ENCODE measurements at places on chromosomes 2 and 18. TPM values are rescaled to one million over a fixed set of nuclear protein-coding genes. Genes with fewer than 3 reads are reported as not detected.
A peak's percentile ranks its signal among the peaks of the same experiment; 100 is the strongest.

CROCC2 gene
- total RNA-seq, result not detected

IL36RN gene
- not detected for total RNA-seq

ROCK1 gene
- 60.9 TPM for total RNA-seq

VSNL1 gene
- not detected for total RNA-seq

MDH1 gene
- total RNA-seq, result 103 TPM

GRCh38 chr2:96233880-96234316 lies 25.3 kb upstream of the STARD7 start:
- H3K4me1 ChIP-seq, result no peaks in the 10 kb centered on the region
- no peaks in the 10 kb centered on the region for H3K36me3 ChIP-seq
- no peak for DNase-seq
- H3K27ac ChIP-seq, result no peak overlapping the region
- no peak overlapping the region for H3K4me3 ChIP-seq
- H3K27me3 ChIP-seq, result no peaks in the 10 kb centered on the region

GRCh38 chr2:200356321-200356720 lies 49.8 kb downstream of the SPATS2L start:
- H3K27ac ChIP-seq, result peak overlapping the region; percentile 85
- no peaks in the 10 kb centered on the region for H3K27me3 ChIP-seq
- peaks cover 6% of the 10 kb centered on the region for H3K36me3 ChIP-seq
- DNase-seq, result no peak

DNA sequence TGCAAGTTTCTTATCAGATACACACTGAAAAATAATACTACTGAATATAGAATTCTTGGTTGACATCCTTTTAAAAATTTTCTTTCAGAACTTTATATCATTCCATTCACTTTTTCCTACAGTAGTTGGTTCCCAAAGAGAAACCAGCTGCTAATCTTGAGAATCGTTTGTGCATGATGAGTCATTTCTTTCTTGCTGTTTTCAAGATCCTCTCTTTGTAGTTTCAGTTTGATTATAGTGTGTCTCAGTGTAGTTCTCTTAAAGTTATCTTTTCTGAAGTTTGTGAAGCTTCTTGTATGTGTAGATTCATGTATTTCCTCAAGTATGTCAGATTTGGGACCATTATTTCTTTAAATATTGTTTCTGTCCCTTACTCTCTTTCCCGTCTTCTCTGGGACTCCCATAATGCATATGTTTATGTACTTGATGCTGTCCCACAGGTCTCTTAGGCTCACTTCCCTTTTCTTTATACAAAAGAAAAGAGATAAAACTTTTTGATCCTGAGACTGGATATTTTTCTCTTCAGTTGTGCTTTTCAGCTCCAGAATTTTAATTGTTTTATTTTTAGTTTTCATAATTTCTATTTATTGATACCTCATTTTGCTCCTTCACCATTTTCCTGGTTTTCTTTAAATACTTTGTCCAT lies 801.0 kb downstream of the TDRD15 start:
- DNase-seq, result no peak
- no peaks in the 10 kb centered on the region for H3K36me3 ChIP-seq
- no peak overlapping the region for H3K27ac ChIP-seq
- H3K4me3 ChIP-seq, result no peak overlapping the region
- H3K4me1 ChIP-seq, result no peaks in the 10 kb centered on the region

GRCh38 chr2:43455731-43456642 lies 139.9 kb downstream of the THADA start:
- H3K4me1 ChIP-seq, result peaks cover 70% of the 10 kb centered on the region
- DNase-seq, result no peak

- no peaks in the 10 kb centered on the region for H3K4me1 ChIP-seq
- no peak overlapping the region for H3K4me3 ChIP-seq
- no peaks in the 10 kb centered on the region for H3K36me3 ChIP-seq
- no peak overlapping the region for H3K27ac ChIP-seq
Measured at GRCh38 chr18:13716916-13717315, 9.4 kb downstream of the FAM210A start.

DNA sequence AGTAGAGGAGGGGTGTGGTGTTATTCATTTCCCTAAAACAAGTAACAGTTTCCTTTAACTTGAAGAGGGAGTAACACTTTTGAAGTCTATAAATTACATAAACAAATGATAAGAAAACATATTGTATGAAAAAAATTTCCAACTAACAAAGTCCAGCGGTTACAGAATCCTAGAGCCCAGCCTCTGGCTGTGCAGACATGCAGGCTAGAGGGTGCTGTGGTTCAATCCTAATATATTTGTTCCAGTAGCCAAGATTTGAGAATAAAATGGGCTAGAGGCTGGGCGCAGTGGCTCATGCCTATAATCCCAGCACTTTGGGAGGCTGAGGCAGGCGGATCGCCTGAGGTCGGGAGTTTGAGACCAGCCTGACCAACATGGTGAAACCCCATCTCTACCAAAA lies 56.9 kb downstream of the WDR75 start:
- H3K27ac ChIP-seq, result no peak overlapping the region
- no peaks in the 10 kb centered on the region for H3K36me3 ChIP-seq

GRCh38 chr18:60339018-60339417 lies 33.6 kb downstream of the MC4R start:
- no peaks in the 10 kb centered on the region for H3K4me1 ChIP-seq
- no peaks in the 10 kb centered on the region for H3K36me3 ChIP-seq
- no peak for DNase-seq
- H3K27me3 ChIP-seq, result peaks cover 40% of the 10 kb centered on the region
- H3K27ac ChIP-seq, result no peak overlapping the region

DNA sequence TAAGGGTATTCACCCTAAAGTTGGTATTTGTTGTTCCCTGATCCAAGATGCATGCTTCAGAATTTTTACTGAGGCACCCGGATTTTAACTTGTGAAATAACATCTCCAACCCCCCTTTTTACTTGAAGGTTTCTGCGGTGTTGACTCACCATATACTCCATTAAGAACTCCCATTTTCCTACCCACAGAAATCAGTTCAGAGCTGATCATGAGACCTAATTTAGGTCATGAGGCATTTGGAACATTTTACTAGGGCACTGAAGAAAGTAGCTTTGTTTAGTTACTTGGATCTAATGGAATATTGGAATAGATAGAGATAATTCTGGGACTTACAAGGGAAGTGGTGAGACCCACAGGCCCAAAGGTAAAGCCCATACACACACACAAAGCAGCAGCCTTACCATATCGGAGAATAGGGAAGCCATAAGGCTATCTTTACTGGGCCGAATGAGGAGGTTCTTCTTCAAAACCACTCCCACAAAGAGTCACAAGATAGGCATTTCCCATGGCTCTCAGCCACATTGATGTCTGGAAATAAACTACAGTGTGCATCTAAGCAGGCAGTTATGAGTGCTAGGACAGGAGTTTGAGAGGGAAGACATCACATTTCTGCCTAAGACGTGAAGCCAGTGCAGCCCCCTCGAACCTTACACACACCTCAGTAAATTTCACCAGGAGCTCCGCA lies 681.0 kb upstream of the LRRTM4 start:
- H3K36me3 ChIP-seq, result no peaks in the 10 kb centered on the region
- no peak overlapping the region for H3K27ac ChIP-seq
- DNase-seq, result no peak
- peaks cover 2% of the 10 kb centered on the region for H3K27me3 ChIP-seq
- no peaks in the 10 kb centered on the region for H3K4me1 ChIP-seq
- no peak overlapping the region for H3K4me3 ChIP-seq

DNA sequence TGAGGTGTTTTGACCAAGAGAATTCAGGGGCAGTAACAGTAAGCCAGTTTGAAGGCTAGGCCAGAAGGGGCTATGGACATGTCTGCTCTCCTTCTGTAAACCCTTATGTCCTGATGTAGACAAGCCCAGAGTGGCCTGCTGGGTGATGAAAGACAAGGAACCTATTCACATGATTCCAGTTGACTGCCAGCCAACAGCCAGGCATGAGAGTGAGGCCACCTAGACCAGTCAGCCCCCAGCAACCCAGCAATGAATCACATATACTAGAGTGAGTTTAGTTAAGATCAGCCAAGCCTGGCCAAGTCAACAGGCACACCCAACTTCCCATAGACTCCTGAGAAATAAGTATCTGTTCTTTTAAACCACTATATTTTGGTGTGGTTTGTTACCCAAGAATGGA lies 1889.7 kb upstream of the CELF4 start:
- no peaks in the 10 kb centered on the region for H3K36me3 ChIP-seq
- H3K4me1 ChIP-seq, result peaks cover 18% of the 10 kb centered on the region
- H3K27ac ChIP-seq, result no peak overlapping the region
- no peak for DNase-seq

GRCh38 chr2:88530081-88530480 lies 77.6 kb upstream of the FOXI3 start:
- H3K27ac ChIP-seq, result no peak overlapping the region
- no peak for DNase-seq
- no peak overlapping the region for H3K4me3 ChIP-seq
- H3K27me3 ChIP-seq, result peaks cover 16% of the 10 kb centered on the region
- no peaks in the 10 kb centered on the region for H3K36me3 ChIP-seq

DNA sequence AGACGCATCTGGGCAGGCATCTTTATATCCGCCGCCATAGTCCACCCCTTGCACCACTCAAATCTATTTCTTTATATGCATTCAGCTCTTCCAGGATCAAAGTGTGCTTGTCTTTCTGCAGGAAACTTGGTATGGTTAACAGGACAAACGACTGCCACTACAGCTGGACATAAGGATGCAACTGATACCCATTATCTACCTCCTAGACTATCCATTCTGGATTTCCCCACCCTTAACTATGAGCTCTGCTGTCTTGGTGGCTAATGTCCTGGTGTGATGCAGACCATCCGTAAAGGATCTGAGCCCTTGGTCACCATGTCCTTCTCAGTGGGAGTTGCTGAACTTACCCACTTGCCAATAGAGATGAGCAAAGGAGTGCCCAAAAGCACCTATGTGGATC lies 40.1 kb upstream of the SPATS2L start:
- no peaks in the 10 kb centered on the region for H3K27me3 ChIP-seq
- H3K4me1 ChIP-seq, result no peaks in the 10 kb centered on the region
- H3K4me3 ChIP-seq, result no peak overlapping the region
- no peak overlapping the region for H3K27ac ChIP-seq

DNA sequence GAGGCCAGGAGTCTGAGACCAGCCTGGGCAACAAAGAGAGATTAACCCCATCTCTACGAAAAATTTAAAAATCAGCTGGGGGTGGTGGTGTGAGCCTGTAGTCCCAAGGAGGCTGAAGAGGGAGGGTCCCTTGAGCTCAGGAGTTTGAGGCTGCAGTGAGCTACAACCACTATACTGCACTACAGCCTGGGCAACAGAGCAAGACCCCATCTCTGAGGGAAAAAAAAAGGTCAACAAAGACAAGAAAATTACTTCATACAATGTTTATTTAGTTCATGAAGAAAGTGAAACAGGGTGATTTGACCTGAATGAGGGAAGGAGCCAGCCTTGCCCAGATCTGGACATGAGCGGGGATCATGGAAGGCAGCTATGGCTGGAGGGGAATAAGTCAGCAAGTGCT lies 59.1 kb downstream of the TMEM163 start:
- no peaks in the 10 kb centered on the region for H3K4me1 ChIP-seq
- H3K36me3 ChIP-seq, result no peaks in the 10 kb centered on the region
- H3K4me3 ChIP-seq, result no peak overlapping the region
- H3K27me3 ChIP-seq, result peaks cover 16% of the 10 kb centered on the region

GRCh38 chr18:49613141-49613640 lies 51.3 kb downstream of the LIPG start:
- H3K27ac ChIP-seq, result no peak overlapping the region
- no peak for DNase-seq
- H3K4me1 ChIP-seq, result peaks cover 4% of the 10 kb centered on the region
- H3K36me3 ChIP-seq, result no peaks in the 10 kb centered on the region
- peaks cover 12% of the 10 kb centered on the region for H3K27me3 ChIP-seq
- H3K4me3 ChIP-seq, result no peak overlapping the region

- no peaks in the 10 kb centered on the region for H3K27me3 ChIP-seq
- no peak for DNase-seq
- no peaks in the 10 kb centered on the region for H3K36me3 ChIP-seq
- H3K4me1 ChIP-seq, result peaks cover 15% of the 10 kb centered on the region
- no peak overlapping the region for H3K4me3 ChIP-seq
- H3K27ac ChIP-seq, result no peak overlapping the region
Measured at GRCh38 chr2:100603414-100603813, 40.6 kb downstream of the PDCL3 start.

DNA sequence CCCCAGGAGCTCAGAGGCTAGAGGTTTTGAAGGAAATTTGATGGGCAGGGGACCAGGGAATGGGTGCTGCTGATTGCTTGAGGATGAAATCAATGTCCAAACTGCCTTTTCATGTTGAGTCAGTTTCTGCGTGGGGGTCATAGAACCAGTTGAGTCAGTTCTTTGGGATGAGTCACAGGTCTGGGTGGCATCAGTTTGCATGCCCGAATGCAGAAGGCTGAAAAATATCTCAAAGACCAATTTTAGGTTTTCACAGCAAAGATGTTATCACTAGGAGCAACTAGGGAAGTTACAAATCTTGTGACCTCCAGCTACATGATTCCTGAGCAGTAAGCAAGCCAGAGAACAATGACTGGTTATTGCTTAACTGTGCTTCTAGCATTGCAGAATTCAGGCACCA lies 1135.1 kb upstream of the CRIM1 start:
- no peak overlapping the region for H3K4me3 ChIP-seq
- H3K27ac ChIP-seq, result no peak overlapping the region
- peaks cover 7% of the 10 kb centered on the region for H3K27me3 ChIP-seq
- no peaks in the 10 kb centered on the region for H3K36me3 ChIP-seq

DNA sequence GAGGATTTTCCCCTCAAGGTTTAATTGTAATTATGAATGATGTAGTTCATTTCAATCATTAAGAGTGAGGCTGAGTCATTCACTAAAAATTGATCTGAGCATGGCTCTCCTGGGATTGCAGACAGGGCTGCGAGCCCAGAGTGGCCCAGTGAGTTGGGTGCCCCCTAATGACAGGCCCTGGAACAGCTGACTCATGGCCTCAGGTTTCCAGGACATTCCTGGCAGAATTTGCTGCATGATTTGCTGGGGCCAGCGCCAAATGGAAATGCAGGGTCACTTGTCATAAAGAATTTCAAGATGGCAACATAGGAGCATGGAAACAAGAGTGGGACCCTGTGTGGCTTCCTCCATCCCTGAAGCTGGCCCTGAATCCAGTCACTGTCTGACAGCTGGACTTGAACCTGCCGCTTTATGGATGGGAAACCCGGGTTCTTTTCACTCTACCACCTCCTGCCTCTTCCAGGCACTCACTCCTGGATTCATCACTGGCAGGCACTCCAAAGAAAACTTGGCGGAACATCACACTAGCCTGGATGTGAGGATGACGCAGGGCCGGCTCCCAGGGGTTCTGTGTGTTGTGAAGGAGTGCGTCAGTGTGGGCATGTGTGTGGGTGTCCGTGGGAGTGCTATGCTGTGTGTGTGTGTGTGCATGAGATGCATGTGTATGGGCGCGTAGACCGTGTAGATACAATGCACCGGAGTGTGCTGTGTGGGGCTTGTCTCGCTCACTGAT lies 15.2 kb downstream of the OTOF start:
- H3K36me3 ChIP-seq, result no peaks in the 10 kb centered on the region
- H3K4me1 ChIP-seq, result peaks cover 5% of the 10 kb centered on the region
- H3K27ac ChIP-seq, result no peak overlapping the region
- DNase-seq, result no peak
- H3K27me3 ChIP-seq, result peaks cover 2% of the 10 kb centered on the region

GRCh38 chr2:149155196-149155969 lies 116.9 kb downstream of the LYPD6B start:
- H3K27ac ChIP-seq, result no peak overlapping the region
- H3K4me3 ChIP-seq, result no peak overlapping the region
- H3K4me1 ChIP-seq, result no peaks in the 10 kb centered on the region
- no peaks in the 10 kb centered on the region for H3K27me3 ChIP-seq

Measured in chondrocyte (in vitro differentiated cells).